SK-N-DZ (cell line): ENCODE measurements at places on chromosomes 5 and 9.

DNA sequence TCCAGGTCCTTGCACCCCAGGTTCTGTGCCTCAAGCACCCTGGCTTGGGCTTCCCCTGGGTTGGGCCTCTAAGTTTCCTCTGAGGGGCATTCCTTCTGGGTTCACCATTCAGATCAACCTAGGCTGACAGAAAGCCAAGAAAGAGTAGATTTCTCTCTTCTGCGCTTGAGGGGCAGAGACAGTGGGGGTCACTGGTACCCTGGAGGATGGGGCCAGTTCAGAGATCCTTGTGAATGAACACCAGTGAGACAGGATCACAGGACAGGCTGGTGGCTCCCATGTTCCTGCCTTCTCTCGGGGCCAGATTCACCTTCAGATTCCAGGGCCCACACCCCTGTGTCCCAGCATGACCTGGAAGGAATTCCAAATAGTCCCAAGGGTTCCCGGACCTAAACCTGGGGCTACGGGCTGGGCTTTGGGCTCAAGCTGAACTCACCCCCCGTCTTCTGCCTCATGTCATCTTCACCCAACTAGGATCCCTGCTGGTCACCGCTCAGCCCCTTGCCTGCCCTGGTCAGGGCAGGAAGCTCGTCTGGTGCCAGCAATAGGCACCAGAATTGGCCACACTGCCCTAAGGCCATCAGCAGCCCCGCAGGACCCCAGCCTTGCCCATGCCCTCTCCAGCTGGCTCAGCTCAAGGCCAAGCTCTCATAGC is 91.8 kb upstream of the MVB12B start:
- no peak for DNase-seq

DNA sequence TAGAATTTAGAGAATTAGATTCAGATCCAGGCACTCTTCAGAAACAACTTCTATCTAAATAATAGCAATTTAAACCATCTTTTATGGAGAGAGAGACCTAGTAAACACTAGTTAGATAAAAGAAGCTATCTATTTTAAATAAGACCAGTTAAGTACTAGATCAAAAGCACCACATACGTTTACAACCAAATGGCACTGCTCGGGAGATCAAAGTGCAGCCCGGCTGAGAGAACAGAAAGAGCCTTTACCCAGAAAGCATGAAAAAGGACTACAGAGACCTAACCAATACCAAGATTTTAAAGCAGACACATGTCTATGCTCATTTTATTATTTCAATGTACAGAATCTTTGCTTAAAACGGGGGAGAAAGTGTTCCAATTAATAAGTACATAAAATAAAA is 30.8 kb downstream of the LIX1 start:
- no peak for DNase-seq

- no peak for DNase-seq
Measured at GRCh38 chr9:124506433-124506832, 766 bp downstream of the NR5A1 start.

- DNase-seq = no peak
Measured at GRCh38 chr9:89077519-89077918, 86.3 kb downstream of the S1PR3 start.

DNA sequence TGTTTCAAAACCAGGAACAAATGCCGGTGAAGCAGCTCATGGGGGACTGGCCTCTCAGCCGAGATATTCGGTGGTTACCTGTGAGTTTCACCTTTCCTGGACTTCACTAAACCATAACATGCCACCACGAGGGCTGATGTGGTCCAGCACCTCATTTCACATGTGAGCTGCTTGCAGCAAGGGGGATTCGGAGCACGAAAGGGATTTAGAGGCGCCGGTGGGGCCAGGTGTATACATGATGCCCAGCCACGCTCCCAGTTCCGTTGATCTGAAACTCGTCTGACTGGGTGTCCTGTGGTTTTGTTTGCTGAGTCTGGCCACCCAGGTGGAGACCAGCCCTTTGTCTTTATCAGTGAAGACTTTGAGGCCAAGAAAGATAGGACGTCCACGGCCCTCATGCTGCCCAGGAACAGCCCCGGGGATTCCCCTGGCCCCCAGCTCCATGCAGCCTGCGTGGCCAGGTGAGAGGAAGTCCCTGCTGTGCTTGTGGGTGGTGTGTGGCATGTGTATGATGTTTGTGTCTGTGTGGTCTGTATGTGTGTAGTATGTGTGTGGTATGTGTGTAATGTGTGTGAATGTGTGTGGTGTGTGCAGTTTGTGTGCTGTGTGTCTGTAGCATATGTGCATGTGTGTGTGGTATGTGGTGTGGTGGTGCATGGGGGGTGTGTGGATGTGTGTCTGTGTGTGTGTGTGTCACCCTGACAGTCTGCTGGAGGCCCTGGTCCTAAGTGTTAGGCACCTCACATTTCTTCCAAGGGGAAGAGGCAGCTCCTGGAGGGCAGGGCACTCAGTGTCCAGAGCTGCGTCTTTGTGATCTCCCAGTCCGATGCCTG is 23.4 kb downstream of the PHF2 start:
- DNase-seq = no peak

DNA sequence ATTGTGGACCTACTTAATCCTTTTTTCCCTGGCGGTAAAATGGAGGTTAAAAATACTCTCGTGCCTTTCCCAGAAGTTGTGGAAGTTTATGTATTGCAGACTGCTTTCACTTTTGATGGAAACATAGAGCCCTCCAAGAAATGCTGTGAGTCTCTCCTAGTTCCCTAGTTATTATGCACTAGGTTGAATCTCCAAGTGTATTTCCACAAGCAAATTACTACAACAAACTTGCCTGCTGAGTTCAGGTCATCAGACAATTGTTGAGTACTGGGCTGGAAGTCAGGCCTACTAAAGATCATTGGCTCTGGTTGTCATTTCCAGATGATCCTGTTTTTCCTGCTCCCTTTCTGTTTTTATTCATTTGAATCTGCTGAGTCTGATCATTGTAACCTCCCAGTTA is 104.1 kb downstream of the CD180 start:
- DNase-seq = no peak
